Kidney epithelial cell (primary cell): ENCODE measurements at places on chromosomes 16 and 17.

DNA sequence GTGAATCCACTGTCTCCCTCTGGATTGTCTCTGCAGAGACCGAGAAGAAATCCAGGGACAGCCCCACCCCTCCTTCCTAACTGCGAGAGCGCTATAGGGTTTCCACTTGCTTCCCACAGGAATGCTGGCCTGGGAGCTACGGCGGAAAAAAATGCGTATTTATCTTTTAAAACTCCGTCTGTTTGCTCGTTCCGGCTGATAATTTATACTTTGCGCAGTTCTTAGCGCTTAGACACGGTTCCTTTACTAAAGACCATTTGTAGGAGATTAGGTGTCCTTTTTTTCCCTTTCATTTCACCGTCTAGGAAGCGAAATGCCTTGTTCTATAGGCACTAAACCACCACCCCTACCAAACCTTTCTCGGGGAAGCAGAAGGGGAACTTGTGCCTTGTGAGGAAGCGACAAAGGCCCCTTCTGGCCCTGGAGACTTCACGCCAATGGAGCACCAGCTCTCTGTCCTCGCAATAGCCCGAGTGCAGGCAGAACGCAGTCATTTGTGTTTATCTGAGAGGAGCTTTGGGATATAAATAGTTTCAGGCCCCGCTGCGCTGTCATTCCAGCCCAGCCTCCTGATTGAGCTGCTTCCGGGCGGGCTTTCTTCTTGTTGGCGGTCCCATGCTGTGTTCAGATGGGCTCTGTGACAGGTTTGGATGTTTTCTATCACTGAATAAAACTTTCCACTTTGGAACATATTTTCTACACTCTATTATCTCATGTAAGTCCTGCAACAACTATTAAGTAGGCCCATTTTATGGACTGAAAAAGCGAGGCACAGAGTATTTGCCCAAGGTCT is 791 bp upstream of the SUPT4H1 start:
- DNase-seq, result no peak

DNA sequence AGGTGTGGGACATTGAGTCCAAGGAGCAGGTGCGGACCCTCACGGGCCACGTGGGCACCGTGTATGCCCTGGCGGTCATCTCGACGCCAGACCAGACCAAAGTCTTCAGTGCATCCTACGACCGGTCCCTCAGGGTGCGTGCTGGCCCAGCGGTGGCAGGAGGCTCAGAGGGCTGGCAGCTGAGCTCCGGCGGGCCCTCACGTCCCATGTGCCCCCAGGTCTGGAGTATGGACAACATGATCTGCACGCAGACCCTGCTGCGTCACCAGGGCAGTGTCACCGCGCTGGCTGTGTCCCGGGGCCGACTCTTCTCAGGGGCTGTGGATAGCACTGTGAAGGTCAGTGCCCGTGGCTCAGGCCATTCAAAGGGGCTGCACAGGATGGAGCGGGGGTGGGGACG is 20.4 kb downstream of the CASKIN1 start:
- DNase-seq, result no peak

GRCh38 chr16:54932021-54932660 is 1.5 kb downstream of the IRX5 start:
- no peak for DNase-seq

DNA sequence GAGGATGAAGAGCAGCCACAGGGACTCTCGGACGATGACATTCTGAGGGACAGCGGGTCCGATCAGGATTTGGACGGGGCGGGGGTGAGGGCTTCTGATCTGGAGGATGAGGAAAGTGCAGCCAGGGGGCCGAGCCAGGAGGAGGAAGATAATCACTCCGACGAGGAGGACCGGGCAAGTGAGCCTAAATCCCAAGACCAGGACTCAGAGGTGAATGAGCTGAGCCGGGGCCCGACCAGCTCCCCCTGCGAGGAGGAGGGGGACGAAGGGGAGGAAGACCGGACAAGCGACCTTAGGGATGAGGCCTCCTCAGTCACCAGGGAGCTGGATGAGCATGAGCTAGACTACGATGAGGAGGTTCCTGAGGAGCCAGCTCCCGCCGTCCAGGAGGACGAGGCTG is 7.0 kb downstream of the ZC3H18 start:
- no peak for DNase-seq

DNA sequence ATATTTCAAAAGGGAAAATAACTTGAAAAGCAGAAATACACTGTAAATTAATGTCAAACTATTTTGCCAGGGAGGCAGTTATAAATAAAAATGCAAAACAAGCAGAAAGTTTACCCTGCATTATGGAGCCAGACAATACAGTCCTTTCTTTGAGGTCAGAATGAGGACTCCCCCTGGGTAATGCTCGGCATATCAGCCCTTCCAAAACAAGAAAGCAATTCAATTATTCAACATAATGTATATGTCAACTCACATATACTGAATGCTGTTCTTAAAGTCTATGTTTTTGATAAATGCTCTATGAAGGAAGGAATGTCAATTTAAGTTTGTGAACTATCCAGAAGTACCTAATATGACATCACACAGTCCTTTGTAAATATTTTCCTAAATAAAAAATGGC is 72.4 kb downstream of the TTC19 start:
- no peak for DNase-seq

DNA sequence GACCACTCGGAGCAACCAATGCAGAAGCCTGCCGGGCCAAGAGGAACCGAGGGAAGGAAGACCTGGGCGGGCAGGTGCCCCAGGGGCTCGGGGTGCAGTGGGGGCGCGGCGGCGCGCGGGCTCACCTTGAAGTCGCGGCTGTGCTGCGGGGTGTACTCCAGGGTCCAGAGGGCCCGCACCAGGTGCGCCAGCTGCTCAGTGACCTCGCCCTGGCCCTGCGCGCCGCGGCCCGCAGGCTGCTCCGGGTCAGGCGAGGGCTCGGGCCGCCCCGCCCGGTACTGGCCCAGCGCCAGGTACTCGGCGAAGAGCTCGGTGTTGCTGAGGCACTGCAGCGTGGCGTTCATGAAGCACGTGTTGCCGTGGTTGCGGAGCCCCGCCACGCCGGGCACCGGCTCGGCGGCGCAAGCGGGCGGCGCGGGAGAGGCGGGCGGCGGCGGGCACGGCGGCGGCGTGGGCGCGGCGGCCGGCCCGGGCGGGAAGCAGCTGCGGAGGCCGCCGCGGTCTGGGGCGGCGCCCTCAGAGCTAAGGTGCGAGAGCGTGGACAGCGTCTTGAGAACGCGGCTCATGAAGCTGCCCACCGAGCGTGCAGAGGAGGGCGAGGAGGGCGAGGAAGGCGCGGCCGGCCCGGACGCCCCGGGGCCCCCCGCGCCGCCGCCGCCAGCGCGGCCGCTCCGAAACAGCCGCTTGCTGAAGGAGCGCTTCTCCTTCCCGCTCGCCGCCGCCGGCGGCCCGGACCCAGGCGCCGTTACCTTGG is 562 bp downstream of the USP31 start:
- DNase-seq, result no peak

DNA sequence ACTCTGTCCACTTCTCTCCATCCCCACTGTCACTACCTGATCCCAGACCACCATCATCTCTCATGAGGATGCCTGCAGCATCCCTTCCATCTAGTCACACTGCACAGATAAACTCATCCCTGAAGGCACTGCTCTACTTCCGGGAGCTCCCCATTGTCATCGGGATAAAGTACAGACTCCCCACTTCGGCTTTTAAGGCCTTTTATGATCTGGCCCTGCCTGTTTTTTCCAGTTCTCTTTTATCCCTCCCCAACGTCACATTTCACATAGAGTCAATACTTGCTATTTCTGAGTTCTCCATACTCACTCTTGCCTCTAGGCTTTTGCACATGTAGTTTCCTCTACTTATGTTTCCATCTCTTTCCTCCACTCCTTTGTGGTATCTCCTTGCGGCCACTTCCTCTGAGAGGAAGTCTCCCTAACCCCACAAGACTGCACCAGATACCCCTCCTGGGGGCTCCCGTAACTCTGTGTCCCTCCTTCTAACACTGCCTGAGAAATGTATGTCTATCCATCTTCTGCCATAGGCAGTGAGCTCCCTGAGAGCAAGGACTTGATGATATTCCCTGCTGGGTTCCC is 66.9 kb downstream of the COPRS start:
- DNase-seq, result no peak

GRCh38 chr17:48996722-48997102 is 473 bp upstream of the IGF2BP1 start:
- no peak for DNase-seq

DNA sequence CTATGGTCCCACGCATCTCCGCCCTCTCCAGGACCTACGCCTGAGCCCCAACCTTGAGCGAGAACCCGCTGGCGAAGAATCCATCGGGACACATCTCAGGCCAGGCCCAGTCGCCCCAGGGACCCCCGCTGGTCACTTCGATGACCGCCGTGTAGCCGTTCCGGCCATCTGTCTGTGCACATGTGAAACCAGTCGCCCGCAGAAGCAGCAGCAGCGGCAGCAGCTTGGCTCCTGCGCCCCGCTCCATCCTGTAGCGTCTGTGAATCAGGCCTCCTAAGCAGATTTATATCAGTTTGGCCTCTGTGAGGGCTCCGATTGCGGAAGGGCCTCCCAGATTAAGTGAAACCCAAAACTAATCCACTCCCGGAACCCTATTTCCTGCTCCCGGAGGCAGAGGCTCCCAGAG is at the start of gene VMO1:
Gene VMO1, minus strand, starts transcription at position 259 of the 406 bp plus-strand sequence. Its CDS starts 12 bp downstream, at position 247.
- DNase-seq, result no peak

GRCh38 chr17:67818110-67819002 is 6.9 kb upstream of the BPTF start:
- DNase-seq, result no peak

DNA sequence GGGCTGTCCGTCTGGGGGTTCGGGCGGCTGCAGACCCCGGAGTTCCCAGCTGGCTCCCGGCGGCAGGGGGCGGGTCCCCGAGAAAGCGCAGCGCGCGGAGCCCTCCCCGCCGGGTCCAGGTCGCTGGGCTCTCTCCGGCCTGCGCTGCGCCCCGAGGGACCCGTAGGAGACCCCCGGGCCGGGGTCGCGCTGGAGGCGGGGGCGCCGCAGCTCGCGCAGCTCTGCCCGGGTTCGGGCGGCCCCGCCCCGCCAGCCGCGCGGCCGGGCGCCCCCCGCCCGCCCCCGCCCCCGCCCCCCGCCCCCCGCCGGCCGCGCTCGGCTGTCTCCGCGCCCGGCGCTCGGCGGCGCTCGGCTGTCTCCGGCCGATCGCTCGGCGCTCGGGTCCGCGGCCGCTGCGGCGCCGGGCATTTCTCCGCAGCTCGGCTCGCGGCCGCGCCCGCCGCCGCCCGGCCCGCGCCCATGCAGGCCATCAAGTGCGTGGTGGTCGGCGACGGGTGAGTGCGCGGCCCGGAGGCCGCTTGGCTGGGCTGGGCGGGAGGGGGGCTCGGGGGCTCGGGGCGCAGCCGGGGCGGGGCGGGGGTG is at the start of gene RAC3:
Gene RAC3, plus strand, starts transcription at position 376 of the 582 bp plus-strand sequence. Its CDS starts 84 bp downstream, at position 460.
- no peak for DNase-seq

DNA sequence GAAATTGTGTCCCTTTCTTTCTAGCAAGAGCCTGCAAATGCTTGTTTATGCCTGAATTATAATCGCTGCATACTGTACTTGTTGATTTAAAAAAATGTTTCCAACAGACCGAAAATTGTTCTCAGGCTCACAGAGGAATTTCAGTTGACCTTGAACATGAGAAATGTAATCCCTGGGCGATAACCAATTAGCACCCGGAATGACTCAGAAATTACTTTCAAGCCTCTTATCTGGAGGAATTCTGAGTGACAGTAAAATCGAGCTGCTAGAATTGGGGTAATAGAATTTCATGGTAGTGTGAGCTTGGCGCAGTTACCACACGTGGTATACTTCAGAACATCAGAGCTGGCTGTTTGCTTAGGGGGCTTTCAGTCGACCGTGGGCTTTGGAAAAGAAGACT is 139.1 kb upstream of the CACNG3 start:
- no peak for DNase-seq

DNA sequence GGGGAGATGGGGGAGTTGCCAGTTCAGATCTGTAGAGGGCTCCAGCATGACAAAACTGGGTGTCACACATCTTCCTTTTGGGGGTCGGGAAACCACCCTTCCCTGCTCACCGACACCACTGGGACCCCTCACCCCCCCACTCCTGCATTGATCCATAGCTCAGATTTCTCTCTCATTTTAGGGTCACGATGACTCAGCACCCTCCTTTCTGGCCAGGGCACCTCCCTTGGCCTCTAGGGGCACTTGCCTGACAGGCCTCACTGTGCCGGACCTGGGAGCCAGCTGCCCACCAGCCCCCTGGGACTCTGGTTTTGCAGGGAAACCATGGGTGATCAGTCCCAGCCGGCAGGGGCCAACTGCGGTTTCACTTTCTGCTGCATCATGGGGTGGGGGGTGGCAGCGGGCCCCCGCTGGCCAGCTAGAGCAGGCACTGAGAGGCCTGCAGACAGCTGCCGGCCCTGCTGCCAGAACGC is 239.4 kb downstream of the MRTFB start:
- no peak for DNase-seq

GRCh38 chr17:82267575-82268379 is 5.7 kb downstream of the CSNK1D start:
- DNase-seq, result peak; percentile 82

GRCh38 chr17:76048025-76048605 is 21.0 kb upstream of the EVPL start:
- DNase-seq, result no peak

DNA sequence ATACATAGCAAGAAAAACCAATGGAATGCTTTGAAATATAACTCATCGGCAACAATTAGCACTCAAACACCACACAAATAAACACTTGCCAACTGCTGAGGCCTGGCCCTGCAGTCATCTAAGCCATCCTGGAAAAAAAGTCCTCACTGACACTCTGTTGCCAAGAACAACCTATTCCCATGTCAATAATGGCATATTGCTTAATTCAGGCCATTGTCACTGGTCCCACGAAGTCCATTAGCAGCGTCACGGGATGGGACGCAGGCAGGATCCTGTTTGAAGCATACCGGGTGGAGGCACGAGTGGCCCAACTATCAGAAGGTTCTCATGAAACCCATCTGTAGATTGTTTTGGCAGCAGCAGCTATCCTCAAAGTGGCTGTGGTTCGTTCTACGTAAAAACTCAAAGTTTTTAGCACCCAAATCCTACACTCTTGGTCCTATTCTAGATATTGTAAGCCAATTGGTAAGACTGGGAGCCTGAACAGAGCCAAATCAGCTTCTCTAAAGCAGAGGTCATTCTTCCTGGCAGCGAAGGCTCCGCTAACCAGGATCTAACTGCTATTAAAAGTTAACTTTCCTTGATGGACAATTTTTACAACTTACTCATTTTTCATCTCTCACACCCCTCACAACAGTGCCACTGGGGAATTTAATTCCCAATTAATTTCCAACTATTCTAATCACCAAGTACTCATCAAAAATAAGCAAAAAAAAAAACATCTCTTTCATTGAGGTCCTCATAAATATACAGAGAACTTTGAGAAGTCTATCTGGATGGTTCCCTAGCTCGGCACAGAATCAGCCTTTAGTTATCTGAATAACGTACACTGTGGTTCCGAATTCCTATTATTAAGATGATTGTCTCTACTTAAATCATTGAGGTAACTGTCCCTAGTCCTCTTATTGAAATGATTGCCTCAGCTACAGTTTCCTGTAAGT is 91.5 kb downstream of the ZFHX3 start:
- no peak for DNase-seq

GRCh38 chr17:40095351-40095943 is 4.9 kb downstream of the NR1D1 start:
- no peak for DNase-seq
